ENCODE measurements at places on chromosomes 1 and 21.

DNA sequence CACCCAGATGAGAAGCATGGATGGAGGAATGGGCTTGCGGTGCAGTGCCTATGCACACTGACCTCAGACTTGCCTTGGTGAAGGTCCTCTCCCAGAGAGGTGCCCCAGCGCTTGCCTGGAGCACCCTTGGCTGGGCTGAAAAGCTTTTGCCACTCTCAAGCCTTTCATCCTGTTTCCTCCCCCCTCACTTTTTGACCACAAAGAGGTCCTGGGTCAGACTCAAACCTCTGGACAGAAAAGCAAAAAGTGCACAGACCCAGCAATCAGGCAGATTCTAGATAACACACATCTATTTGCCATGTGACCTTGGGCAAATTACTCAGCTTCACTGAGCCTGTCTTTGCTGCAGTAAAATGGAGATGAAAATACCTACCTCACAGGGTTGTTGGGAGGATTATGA, 7.3 kb downstream of the TMEM35B start:
- no peaks in the 10 kb centered on the region for H3K27me3 ChIP-seq
- no peak for DNase-seq
- H3K4me1 ChIP-seq = peaks cover 24% of the 10 kb centered on the region

GRCh38 chr1:182834326-182834725, 4.8 kb upstream of the DHX9 start:
- H3K4me3 ChIP-seq = no peak overlapping the region
- H3K4me1 ChIP-seq = peaks cover 4% of the 10 kb centered on the region
- peaks cover 5% of the 10 kb centered on the region for H3K36me3 ChIP-seq
- H3K27ac ChIP-seq = no peak overlapping the region
- no peaks in the 10 kb centered on the region for H3K27me3 ChIP-seq

- H3K27me3 ChIP-seq = no peaks in the 10 kb centered on the region
- H3K36me3 ChIP-seq = no peaks in the 10 kb centered on the region
- DNase-seq = no peak
- peak overlapping the region; percentile 19 for H3K27ac ChIP-seq
Observed at GRCh38 chr1:92975551-92976232, 14.4 kb upstream of the DIPK1A start.

DNA sequence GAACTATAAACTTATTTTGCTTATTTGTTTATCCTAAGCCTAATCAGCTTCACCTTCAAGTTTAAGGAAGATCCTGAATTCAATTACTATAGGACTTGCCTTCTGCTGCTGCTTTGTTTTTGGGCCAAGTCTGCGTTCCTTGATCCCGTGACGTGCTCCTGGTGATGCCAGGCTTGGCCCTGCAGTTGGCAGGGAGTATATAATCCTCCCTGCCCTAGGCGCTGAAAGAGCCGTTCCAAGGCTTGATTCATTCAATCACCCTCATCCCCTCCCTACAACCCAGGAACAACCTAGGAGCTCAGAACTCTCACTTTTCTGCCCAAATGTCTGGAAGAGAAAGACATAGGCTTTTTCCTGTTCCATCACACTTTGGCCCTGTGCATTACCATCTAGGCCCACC, 12.4 kb upstream of the LRRN2 start:
- no peaks in the 10 kb centered on the region for H3K27me3 ChIP-seq
- H3K27ac ChIP-seq = no peak overlapping the region
- no peaks in the 10 kb centered on the region for H3K36me3 ChIP-seq
- H3K4me3 ChIP-seq = no peak overlapping the region
- H3K4me1 ChIP-seq = no peaks in the 10 kb centered on the region

DNA sequence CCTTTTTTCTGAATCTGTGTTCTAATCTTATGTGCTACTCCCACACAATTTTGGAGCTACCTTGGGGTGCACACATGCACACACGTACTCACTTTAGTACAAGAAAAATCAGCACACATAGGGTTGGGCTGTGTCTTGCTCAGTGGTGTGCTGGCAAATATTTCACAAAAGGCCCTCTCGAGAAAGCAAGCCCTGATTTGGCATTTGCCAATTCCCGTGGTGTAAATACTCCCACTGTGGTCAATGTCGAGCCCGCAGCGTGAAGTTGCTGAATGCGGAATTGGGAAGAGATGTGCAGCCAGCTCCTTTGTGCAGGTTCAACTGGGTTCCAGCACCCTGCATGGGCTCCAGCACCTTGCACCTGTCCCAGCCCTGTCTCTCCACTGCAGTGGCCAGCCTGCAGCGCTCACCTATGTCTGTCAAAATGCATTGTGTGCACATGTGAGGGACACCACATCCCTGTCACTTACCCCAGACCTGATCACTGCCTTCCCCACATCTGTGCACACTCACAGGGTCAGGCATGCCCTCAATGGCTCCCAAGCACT, 78.4 kb upstream of the WNT4 start:
- no peaks in the 10 kb centered on the region for H3K4me1 ChIP-seq
- H3K27ac ChIP-seq = no peak overlapping the region
- H3K36me3 ChIP-seq = no peaks in the 10 kb centered on the region
- peaks cover 10% of the 10 kb centered on the region for H3K27me3 ChIP-seq

DNA sequence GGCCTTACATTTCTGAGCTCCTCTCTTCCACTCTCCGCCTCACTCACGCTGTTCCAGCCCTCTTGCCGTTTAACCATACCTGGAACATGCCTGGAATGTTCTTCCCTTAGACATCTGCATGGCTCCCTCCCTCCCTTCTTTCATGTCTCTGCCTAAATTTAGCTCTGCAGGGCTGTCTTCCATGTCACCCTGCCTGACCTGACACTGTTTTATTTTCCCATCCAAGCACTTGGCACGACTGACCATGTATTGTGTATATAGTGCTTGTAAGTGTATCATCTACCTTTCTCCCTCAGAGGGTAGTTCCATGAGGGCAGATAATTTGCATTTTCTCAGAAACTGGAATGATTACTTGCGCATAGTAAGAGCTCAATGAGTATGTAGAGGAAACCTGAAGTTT, 47.3 kb downstream of the ST6GALNAC3 start:
- H3K4me1 ChIP-seq = no peaks in the 10 kb centered on the region
- no peak overlapping the region for H3K4me3 ChIP-seq
- DNase-seq = no peak
- no peaks in the 10 kb centered on the region for H3K36me3 ChIP-seq
- H3K27ac ChIP-seq = no peak overlapping the region

GRCh38 chr1:31238986-31239613, 587 bp downstream of the NKAIN1 start:
- peaks cover 9% of the 10 kb centered on the region for H3K4me1 ChIP-seq
- peaks cover 67% of the 10 kb centered on the region for H3K27me3 ChIP-seq
- DNase-seq = peak; percentile 32
- H3K27ac ChIP-seq = no peak overlapping the region
- H3K36me3 ChIP-seq = no peaks in the 10 kb centered on the region

DNA sequence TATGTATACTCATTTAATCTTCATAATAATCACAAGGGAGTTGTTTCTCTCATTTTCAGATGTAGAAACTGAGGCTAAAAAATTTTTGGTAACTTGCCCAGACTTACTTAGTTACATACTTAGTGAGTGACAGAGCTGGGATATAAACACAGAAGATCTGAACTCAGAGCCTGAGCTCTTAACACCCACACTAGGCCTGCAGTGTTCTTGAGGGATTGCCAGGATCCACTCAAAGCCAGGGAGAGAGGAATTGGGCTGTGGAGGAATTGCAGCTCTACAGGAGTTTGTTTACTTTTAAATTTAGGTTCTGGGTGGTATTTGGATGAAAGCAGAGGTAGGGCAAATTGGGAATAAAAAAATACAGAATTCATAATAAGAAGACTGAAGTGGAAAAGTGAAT, 515.1 kb upstream of the PLXNA2 start:
- H3K36me3 ChIP-seq = no peaks in the 10 kb centered on the region
- no peak overlapping the region for H3K4me3 ChIP-seq
- H3K4me1 ChIP-seq = no peaks in the 10 kb centered on the region
- H3K27me3 ChIP-seq = peaks cover 2% of the 10 kb centered on the region
- no peak for DNase-seq

Measured in activated T-cell treated with anti-CD3 and anti-CD28 coated beads, Interleukin-2, amount 50 U/mL, for 24 hours (primary cell).